ENCODE measurements at places on chromosomes 16 and 17. TPM values are rescaled to one million over a fixed set of nuclear protein-coding genes. Genes with fewer than 3 reads are reported as not detected.

- DNase-seq: peak; percentile 93
Measured at GRCh38 chr17:80866050-80866793, 125.4 kb upstream of the CHMP6 start.

MAF gene
- total RNA-seq: 4.1 TPM

DNA sequence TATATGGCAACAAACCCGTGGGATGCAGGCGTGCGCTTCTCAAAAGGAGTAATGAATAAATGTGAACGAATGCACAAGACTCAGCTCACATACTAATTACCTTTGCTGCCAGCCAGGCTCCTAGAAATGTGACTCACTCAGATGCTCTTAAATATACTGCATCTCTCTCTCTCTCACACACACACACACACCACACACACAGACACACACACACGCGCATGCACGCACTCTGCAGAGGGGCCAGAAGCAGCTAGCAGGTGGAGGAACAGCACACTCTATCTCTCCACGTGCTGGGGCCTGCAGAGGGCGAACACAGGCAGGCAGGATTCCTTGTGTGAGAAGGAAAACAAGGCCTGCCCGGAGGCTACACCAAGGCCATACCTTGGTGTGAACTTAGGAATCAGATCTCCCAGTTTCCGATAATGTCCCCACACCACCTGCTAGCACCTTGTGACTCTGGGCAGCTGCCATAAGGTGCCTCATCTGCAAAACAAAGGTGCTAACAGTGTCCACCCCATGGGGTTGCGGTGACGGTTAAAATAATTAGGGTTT, 5.3 kb downstream of the GPRC5B start:
- DNase-seq: peak; percentile 79

- DNase-seq: peak; percentile 80
Measured at GRCh38 chr16:1435921-1436697, 5.2 kb downstream of the PERCC1 start.

ASPHD1 gene
- total RNA-seq: 8.7 TPM

DNA sequence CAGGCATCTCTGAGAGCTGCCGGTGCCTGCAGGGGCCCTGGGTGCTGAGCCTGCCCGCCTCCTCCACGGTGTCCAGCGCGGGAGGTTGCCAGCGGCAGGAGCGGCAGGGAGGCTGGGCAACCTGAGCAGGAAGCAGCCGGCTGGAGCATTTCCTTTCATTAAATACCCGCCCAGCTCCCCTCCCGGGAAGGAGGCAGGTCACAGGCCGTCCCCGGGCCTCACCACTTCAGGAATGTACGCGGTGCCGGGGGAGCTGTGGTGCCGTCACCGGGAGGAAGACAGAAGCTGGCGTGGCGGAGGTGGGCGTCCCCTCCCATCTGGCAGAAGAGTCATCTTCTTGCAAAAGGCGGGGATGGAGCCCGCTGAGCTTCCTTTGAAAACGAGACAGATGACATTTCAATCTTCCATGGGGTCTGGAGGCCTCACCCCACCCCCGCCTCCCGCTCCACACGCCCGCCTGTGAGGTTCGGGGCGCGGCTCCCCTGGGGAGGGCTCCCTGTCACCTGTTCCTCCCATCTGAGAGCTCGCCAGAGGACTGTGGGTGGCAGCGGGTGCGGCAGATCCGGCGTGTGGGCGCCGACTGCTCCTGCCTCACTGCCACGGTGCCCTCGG, 16.0 kb downstream of the SOX8 start:
- DNase-seq: peak; percentile 86

GRCh38 chr16:55955845-55956244, 80.7 kb upstream of the CES5A start:
- no peak for DNase-seq

All from endodermal cell (in vitro differentiated cells).